Sigmoid colon (tissue), 7 donors: ENCODE measurements at places on chromosomes 2 and 18.

DNA sequence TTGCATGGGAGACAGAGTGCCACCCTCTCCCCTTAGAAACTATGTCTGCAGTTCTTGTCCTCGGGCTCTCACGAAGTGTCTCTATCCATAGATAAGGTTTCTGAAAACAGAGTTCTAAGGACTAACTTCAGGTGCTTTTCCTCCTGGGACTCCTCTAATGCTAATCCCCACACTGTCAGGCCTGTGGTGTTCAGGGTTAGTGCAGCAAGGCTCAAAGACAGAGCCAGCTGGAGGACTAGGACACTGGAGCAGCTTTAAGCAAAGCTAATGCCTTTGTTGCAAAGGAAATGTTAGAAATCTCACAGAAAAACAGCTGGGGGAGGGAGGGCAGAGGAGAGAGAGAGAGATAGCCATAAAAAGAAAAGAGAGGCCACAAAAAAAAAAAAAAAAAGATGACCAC lies 824.0 kb upstream of the FSHR start:
- no peak overlapping the region for H3K4me3 ChIP-seq
- DNase-seq, result no peak
- no peaks in the 10 kb centered on the region for H3K4me1 ChIP-seq

DNA sequence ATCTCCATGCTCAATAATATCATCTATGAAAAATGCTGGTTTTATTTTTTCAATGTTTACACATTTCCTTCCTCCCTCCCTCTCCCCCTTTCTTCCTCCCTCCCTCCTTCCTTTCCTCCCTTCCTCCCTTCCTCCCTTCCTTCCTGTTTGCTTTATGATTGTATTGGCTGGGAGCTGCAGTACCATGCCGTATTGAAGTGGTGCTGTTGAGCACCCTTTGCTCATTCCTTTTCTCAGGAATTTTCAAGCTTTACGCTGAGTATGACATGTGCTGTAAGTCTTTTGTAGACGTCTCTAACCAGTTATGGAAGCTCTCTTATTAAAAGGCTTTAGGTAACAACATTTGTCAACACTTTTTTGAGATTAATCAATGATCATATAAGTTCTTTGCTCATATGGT lies 100.4 kb downstream of the SNTG2 start:
- H3K27me3 ChIP-seq, result no peaks in the 10 kb centered on the region
- no peak overlapping the region for H3K4me3 ChIP-seq

GRCh38 chr2:19355416-19355821 lies 3.0 kb downstream of the OSR1 start:
- no peaks in the 10 kb centered on the region for H3K4me1 ChIP-seq
- no peaks in the 10 kb centered on the region for H3K36me3 ChIP-seq
- peak overlapping the region; percentile 82 for H3K27ac ChIP-seq
- no peaks in the 10 kb centered on the region for H3K27me3 ChIP-seq

GRCh38 chr2:3160751-3161330 lies 216.8 kb downstream of the EIPR1 start:
- no peak for DNase-seq
- H3K4me3 ChIP-seq, result no peak overlapping the region
- no peaks in the 10 kb centered on the region for H3K27me3 ChIP-seq
- H3K4me1 ChIP-seq, result no peaks in the 10 kb centered on the region
- H3K36me3 ChIP-seq, result no peaks in the 10 kb centered on the region

- H3K27ac ChIP-seq, result no peak overlapping the region
- H3K27me3 ChIP-seq, result no peaks in the 10 kb centered on the region
Observed at GRCh38 chr2:13583609-13584008, 866.9 kb downstream of the TRIB2 start.

DNA sequence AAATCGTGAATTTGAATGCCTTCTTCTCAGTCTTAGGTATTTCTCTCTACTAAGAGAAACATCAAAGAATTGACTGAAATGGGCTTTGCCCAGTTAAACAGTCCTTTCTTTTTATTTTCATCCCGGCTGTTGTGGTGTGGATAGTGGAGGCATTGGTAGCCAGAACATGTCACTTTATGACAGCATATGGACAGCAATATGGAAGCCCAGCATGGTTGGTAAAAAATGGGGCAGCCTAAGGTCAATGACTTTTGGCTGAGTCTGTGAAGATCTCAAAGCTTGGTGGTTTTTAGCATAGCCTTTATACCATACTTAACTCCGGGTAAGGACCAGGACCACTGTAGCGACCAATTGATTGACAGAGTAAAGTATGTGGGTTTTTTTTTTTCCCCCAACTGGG lies 3.2 kb downstream of the CERS6 start:
- no peak overlapping the region for H3K4me3 ChIP-seq
- no peak overlapping the region for H3K27ac ChIP-seq
- no peak for DNase-seq
- no peaks in the 10 kb centered on the region for H3K36me3 ChIP-seq

DNA sequence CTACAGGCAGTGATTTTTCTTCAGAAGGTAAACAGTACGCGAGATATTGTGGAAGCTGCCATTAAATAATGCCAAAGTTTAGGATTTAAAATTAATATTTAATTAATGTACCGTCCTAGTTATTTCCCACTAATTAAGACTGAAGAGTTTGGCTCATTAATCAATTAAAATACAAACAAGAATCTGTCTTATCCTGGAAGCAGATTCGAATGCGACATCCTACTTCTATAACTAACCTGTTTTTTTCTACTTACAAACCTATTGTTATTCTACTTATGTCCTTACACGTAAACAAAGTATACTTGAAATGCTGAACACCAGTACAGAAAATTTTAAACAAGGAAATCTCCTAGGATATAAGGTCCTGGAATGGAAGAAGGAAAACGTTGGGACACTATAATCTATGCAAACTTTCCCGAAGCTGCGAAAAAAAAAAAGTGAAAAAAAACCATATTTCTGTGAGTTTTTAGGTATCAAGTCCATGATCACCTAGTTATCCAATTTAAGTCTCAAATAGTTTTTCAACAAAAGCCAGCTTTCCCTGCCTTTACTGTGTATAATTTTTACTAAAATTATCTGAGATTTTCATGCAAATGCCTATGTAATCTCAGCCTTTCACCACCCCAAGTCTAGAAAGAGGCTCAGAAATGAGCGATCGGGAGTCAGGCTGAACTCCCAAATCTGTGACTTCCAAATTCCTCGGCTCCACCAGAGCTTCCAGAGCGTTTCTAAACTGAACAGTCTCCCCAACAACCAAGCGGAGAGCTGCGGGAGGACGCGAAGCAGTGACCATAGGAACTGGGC lies 1.2 kb upstream of the C2orf15 start:
- no peak for DNase-seq
- H3K27me3 ChIP-seq, result no peaks in the 10 kb centered on the region
- peaks cover 9% of the 10 kb centered on the region for H3K4me1 ChIP-seq
- no peaks in the 10 kb centered on the region for H3K36me3 ChIP-seq
